OCI-LY7 (cell line): ENCODE measurements at places on chromosomes 6 and 20. TPM values are rescaled to one million over a fixed set of nuclear protein-coding genes. Genes with fewer than 3 reads are reported as not detected.
A peak's percentile ranks its signal among the peaks of the same experiment; 100 is the strongest.

The WFDC5 gene
- total RNA-seq = not detected in 2 replicates

The HLA-DQB2 gene
- total RNA-seq = 5.1 and 7.2 TPM in 2 replicates

The BTNL2 gene
- total RNA-seq = 4.9 and 5.1 TPM in 2 replicates

The TMEM74B gene
- not detected in 2 replicates for total RNA-seq

GRCh38 chr6:15879371-15880261 is 216.8 kb upstream of the DTNBP1 start:
- DNase-seq = peak; percentile 31

DNA sequence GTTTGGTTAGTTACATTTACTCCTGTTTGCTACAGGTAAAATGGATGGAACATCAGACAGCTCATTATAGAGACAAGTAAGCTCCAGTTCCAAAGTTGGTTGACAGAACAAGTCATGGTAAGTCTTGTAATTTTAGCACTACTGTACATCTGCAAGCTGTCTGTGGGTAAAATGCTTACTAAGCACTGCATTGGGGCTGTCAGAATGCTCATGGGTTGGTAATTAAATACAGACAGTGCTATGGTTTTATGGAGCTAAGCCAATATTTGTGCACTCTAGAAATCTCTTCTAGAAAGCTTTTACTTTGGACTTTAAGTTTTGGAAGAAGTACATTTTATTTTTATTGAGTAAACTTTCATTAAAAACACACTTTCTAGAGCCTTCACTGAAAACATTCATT is 419.2 kb upstream of the MMS22L start:
- no peak for DNase-seq

GRCh38 chr6:51926125-51926524 is 161.3 kb downstream of the PKHD1 start:
- DNase-seq = no peak

- no peak for DNase-seq
These were observed 31.4 kb downstream of the EDN3 start for GRCh38 chr20:59331721-59332329.

DNA sequence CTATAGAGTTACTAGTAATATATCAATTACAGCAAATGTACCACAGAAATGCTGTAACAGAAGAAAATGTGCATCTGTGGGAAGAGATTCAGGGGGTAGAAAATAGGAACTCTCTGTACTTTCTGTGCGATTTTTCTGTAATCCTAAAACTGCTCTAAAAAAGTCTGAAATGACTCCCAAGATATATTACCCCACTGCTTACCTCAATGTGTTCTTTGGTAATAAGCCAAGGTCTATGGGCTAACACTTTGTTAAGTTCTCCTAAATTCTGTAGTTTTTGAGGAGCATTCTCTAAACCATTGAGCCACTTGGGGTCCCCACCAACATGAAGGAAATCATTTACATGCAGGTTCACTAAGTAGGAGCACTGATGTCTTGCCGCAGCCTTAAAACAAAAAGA is 94.4 kb downstream of the SESN1 start:
- no peak for DNase-seq
